ENCODE measurements at places on chromosomes 5 and 9.

DNA sequence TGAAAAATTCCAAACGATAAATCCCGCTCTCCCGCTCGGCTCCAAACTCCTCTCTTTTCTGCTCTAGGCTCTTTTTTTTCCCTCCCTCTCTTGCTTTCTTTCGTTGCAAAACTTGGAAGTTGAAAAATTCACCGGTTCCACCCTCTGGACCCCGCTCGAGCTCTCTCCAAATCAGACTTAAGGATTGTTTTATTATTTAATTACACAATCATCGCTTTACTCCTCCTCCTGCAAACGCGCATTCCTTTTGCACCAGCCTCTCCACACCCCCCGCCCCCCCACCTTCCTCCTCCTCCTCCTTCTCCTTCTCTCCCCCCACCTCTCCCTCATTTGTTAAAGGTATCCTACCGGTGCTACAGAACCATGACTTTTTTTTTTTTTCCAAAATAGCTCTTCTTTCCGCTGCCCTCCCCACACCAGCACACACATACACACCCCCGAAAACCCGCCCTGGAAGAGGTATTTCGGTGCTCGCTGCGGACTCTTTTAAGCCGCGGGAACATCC lies 535 bp upstream of the NFIB start:
- DNase-seq = no peak

GRCh38 chr9:95031711-95032461 lies 285.6 kb downstream of the FANCC start:
- no peak for DNase-seq

- no peak for DNase-seq
Measured at GRCh38 chr9:99931155-99931840, 24.8 kb downstream of the STX17 start.

GRCh38 chr5:79759436-79759835 lies 69.8 kb downstream of the CMYA5 start:
- no peak for DNase-seq

GRCh38 chr5:122306461-122306860 lies 5.6 kb upstream of the SNCAIP start:
- DNase-seq = no peak

DNA sequence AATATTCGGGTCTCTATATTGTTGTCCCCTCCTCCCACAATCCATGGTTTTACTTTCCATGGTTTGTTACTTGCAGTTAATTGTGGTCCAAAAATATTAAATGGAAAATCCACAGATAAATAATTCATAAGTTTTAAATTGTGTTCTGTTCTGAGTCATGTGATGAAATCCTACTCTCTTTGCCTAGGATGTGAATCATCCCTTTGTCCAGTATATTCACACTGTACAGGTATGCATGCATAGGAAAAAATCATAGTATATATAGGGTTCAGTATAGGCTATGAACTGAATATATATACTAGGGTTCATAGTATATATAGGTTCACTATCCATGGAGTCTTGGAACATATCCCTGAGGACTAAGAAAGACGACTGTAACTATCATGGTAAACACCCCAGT lies 19.6 kb downstream of the INSYN2B start:
- no peak for DNase-seq

GRCh38 chr5:99814321-99815063 lies 720.7 kb upstream of the FAM174A start:
- no peak for DNase-seq

- peak; percentile 53 for DNase-seq
Measured at GRCh38 chr5:32329395-32329834, 16.7 kb upstream of the MTMR12 start.

GRCh38 chr9:129141066-129142041 lies 30.1 kb downstream of the PTPA start:
- peak; percentile 81 for DNase-seq

GRCh38 chr9:80763536-80763935 lies 925.8 kb downstream of the TLE1 start:
- DNase-seq = no peak

- DNase-seq = no peak
Measured at GRCh38 chr5:80034559-80034958, 589 bp upstream of the THBS4 start.

DNA sequence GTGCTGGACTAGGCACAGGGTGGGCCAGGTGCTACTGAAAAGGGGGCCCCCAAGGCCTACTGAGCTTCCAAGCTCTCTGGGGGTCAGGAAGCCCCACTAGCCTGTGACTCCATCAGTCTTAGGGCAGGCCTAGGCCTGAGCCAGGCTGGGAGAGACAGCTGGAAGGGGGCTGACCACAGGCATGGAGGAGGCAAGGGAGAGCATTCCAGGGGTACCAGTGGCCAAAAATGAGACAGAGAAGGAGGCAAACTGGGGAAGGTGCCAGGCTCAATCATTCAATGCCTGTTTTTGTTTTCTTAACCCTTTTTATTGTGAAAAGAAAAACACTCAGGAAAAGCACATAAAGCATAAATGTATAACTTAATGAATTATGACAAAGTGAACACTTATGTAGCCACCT lies 26.2 kb upstream of the TCF7 start:
- no peak for DNase-seq

DNA sequence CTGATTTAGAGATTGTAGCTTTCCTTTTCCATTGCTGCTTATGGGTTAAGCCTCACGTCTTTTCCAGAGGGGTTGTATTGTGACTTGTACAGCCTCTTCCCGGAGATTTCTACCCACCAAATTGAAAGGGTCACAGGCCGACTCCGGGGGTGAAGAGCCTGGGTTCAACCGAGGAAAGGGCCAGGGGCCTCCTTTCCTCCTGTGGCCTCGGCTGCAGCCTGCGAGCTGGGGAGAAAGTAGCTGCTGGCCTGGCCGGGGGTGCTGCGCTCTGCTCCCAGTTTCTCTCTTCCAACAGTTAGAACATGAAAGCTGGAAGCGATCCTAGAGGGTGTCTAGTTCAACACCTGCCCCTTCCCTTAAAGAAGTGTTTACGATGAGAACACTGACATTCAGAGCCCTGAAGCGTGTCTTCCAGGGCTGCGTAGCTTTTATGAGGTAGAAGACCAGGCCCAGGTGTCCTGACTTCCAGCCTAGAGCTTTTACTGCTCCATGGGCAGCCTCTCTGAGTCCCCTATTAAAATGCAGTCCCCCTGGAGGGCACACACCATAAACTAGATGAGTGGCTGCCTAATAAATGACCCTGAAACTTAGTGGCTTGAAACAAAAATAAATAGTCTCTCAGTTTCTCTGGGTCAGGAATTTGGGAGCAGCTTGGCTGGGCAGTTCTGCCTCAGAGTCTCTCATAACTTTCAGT lies 56.9 kb downstream of the ACER2 start:
- DNase-seq = no peak

GRCh38 chr9:115978659-115979096 lies 174.9 kb upstream of the PAPPA start:
- DNase-seq = no peak

GRCh38 chr5:142981886-142982820 lies 212.0 kb downstream of the ARHGAP26 start:
- DNase-seq = no peak

GRCh38 chr9:6538666-6539071 lies 106.9 kb downstream of the GLDC start:
- no peak for DNase-seq

DNA sequence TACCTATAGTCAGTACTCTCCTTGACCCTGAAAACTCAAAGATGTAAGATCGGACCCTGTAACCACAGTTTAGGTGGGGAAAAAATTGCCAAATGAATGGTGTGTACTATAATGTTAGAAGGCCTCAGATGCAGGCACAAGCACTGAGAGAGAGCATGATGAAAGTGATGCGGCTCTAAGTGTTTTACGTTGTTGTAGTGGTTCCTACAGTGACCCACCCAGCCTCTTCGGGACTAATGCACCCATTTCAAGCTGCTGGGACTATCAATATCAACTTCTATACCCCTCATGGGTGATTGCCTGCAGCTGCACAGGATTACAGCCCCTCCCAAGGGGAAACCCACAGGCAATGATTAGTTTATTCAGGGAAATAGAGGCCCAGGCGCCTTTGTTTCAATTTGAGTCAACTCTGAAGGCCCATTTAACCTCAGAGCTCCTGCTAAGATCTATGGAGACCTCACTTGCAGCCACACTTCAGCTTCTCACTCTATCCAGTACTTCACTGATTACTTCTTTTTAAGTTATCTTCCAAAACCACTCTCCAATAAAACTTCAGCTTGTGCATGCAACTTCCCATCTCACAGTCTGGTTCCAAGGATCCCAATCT lies 340.7 kb downstream of the NR2F1-AS1 start:
- no peak for DNase-seq

GRCh38 chr9:87894998-87895625 lies 12.4 kb downstream of the SPATA31E1 start:
- DNase-seq = no peak

DNA sequence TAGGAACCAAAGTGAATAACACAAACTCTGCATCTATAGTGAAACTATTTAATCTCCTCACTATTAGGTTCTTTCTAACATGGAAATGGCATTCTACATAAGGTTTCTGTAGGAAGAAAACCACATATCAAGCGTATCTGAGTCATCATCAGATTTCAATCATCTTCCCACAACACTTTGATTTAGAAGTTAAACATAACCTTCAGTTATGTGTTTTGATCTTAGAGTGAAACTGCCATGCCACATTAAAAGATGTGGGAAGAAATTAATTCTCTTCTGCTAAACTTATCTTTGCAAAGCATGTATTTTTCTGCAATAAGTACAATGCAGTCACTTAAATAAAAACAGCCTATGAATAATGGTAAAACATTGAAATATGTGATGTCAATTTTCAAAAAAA lies 55.0 kb downstream of the MEF2C start:
- DNase-seq = peak; percentile 24
